T-cell (primary cell): ENCODE measurements at places on chromosomes 11 and 22.

DNA sequence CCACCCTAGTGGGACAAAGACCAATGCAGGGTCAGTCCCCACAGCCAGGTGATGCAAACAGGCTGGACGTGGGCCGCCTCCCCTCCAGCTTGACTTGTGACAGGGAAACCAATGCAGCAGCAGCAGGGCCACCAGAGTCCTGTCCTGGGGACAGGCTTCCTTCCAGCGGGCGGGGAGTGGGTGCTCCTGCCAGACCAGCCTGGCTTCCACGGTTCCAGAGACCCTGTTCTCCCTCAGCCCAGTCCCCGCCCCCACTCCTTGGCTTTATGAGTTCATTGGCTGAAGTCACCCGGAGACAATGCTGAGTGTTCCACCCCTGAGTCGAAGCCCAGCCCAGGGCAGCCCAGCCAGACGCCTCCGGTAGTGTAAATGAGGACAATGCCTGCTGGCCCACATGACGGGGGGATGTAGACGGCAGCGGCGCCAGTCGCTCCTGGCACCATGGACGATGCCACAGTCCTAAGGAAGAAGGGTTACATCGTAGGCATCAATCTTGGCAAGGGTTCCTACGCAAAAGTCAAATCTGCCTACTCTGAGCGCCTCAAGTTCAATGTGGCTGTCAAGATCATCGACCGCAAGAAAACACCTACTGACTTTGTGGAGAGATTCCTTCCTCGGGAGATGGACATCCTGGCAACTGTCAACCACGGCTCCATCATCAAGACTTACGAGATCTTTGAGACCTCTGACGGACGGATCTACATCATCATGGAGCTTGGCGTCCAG, at the start of gene TSSK2:
Gene TSSK2 (plus strand): TSS at position 350 of the 726 bp plus-strand sequence. CDS start 92 bp downstream, at position 442.
- DNase-seq: no peak

- no peak for DNase-seq
Measured at GRCh38 chr11:17722000-17722643, 2.8 kb downstream of the MYOD1 start.

GRCh38 chr11:86171627-86172026, 72.9 kb upstream of the EED start:
- no peak for DNase-seq

DNA sequence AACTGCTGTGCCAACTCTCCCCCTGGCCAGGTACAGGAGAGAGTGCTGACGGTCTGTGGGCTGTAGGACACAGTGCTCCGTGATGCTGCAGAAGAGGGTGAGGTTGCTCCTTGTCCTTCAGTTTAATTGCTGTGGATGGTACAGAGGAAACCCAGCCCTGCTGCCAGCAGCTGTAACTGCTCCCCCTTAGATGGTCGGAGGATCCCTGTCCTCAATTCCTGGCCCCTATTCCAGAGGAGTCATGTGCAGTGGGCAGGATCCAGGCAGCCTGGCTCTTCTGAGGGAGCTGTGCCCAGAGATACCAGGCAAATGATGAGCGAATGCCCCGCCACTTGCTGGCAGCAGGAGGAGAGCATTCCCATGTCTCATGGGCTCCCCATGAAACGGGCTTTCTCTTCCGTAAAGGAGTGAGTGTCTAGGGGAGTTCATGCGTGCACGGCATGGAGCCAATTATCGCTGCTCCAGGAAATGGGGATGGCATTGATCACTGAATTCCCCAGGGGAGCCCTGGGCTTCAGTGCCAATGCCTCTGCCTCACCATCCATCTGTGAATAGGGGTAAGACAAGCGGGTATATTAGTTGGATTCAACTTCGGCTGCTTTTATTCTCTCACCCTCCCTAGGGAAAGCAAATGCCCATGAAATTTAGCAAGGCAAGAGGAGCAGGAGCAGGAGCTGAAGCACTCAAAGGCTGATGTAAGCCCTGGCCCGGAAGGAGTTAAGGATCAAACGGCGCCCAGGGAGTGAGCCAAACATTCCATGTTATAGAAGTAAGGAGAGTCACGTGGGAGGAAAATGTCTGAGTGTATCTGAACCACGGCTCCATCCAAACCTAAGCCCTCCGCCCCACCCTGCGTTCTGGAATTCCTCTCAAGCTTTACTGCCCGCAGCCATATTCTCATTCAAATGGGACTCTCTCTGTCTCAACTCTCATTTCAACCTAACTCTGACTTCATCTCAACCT, 51.0 kb upstream of the CSNK2A3 start:
- DNase-seq: no peak
